ENCODE measurements at places on chromosomes 5 and 9.

GRCh38 chr9:134065612-134066419 is 2.0 kb downstream of the BRD3 start:
- DNase-seq, result peak; percentile 80

GRCh38 chr5:178350361-178351220 is 118.0 kb upstream of the PHYKPL start:
- DNase-seq, result no peak

DNA sequence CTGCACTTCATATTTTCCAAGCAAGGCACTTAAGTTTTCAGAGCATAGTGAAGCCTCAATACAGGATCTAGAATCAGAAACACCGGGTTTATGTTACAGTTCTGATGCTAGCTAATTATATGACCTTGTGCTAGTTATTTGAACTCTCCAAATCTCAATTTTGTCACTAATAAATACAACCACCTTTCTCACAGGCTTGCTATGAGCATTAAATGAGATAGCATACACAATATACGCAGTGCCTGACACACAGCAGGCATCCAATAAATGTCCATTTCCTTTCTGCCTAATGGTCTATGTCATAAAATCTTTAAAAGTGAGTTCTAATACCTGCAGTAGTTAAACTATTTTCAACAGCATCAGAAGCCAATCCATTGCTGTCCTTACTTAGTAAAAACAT is 32.9 kb downstream of the NADK2 start:
- no peak for DNase-seq

DNA sequence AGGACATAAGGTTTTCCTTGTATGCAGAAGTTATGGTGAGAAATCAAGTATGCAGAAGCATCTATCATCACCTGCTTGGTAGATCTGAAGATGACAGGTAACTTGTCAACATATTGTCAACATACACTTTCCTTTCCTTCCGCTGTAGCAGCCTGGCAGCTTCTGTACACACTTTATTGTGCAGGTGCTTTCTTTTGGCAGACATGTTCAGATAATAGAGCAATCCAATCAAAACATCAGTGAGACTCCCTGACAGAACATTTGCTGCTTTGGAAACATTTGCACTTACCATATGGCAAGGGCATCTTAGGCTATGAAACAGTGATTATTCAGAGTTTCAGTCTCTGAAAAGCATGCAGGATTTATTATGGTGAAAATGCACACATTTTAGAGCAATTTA is 161.1 kb upstream of the CDH12 start:
- no peak for DNase-seq

- DNase-seq, result no peak
Measured at GRCh38 chr9:16429671-16430070, 440.8 kb downstream of the BNC2 start.

- DNase-seq, result no peak
Measured at GRCh38 chr9:35627575-35627974, 9.4 kb upstream of the CD72 start.

- DNase-seq, result no peak
Measured at GRCh38 chr9:7075154-7075553, 317.4 kb downstream of the KDM4C start.

DNA sequence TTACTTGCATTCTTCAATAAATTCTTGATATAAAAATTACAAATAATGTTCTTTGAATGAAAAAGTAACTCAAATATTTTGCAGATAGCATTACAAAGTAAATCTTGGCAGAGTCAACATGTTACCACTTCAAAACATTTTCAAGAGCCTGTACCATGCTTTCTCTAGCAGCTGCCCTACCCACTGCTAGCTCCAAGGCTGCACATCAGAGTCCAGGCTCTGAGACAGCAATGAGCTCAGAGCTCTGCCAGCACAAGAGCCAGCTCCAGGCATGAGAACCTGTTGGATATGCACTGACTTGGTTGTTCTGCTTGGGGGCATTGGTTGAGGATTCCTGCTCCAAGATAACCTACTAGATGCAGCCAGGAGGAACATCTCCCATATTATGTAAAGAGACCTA is 211.3 kb upstream of the HAPLN1 start:
- DNase-seq, result no peak

- DNase-seq, result no peak
Measured at GRCh38 chr5:67731886-67732285, 483.7 kb upstream of the PIK3R1 start.

DNA sequence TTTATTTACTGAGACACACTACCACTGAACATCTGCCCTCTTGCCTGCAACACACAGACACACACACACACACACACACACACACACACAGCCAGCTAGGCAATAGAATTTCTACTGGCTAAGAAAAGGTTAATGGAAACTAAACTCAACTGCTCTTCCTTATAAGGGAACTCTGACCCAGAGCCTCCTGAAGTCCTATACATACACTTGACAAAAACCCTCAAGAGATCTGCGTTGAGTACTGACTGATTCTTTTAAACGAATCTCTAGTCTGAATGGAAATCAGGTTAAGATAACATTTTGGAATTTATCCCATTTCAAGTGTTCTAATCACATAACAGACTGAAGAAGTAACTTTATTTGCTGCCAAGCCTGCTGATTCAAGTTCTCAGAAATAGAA is 25.9 kb upstream of the TRPM3 start:
- no peak for DNase-seq

DNA sequence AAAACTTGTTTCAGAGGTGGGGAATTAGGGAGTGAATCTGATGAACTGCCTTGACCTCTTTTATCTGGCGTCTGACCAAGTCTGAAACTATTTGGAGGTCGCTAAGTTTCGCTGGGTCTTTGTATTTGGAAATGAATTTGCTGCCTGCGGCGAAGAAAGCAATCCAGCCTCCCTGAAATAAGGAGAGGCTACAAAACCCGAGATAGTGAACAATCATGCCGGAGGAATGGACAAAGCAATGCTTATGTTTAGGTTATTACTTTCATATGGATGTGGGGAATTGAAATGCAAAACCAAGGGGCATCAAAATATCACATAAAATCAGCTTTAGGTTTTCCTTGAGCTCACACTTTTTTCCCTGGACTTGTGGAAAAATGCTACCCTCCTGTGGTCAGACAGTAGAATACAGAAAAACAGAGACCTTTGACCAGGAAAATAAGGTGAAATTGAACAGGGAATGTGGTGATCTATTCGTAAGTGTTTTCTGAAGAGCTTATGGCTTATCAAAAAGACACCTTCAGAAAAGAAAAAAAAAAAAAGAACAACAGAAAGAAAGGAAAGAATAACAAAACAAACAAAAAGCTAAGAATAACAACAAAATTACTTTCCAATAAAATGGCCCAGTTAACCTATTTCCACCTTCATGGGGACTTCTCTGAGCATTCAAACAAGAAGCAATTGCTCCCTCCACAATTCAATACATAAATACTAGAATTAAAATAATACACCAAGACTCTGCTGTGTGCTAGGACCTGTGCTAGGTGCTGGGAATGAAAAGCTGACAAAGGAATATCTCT is 68.6 kb upstream of the DPYSL3 start:
- DNase-seq, result no peak

- no peak for DNase-seq
Measured at GRCh38 chr9:106892632-106893031, 29.7 kb downstream of the ZNF462 start.

DNA sequence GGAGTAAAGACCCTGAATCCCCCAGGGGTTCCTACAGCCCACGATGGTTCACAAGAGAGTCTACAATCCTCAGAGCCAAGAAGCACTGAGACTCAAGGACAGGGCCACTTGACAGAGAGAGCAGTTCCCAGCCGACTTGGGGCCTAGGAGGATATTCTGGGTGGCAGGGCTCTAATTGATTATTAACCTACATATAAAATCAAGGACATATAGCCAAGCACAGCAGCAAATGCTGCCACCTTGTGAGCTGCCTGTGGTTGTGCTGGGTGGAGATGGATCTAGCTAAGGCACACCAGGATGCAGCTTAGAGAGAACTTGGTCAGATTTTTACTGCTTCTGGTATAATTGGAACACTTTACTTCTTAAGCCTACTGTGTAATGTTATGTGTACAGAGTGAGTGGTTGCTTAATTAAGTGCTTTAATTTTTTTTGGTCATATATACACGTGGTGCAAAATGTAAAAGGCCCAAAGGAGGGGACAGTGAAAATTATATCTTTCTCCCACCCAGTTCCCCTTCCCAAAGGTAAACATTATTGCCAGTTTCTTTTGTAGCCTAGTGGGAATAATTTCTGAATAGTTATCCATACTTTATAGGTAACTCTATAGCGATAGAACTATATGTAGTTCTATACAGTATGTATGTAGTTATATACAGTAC is 78.8 kb downstream of the F2RL2 start:
- DNase-seq, result no peak

GRCh38 chr5:139494832-139495231 is 12.3 kb upstream of the STING1 start:
- DNase-seq, result no peak

DNA sequence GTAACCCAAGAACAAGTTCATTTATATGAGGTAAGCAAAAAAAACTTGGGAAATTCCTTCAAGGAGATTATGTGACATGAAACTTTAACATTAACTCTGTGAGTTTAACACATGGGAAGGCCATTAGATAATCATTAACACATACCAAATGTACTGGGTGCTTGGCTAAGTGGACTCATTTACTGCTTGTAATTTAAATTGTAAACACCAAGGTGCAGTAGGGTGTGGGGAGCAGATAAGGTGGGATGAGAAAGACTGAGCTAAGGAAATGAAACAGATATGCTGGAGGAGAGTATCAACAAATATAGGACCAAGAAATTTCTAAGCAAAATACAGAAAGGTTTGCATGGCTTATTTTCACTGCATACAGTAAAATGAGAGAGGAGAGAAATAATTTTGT is 2384.8 kb upstream of the ACO1 start:
- DNase-seq, result no peak

DNA sequence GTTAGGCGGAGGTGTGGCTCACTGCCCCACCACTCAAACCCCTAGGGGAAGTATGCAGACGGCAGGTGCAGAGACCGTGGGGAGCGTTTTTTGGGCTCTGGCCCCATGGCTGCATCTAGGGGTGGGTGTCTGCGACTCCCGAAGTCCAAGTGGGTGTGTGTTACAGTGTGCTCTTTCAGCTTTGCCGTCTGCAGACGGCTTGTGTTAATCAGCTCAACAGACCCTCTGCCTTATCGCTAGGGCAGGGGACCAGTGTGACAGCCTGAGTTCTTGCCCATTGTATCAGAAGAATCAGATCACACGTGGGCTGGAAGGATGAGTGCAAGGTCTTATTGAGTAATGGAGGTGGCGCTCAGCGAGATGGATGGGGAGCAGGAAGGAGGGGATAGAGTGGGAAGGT is 162.8 kb downstream of the ENC1 start:
- DNase-seq, result no peak

DNA sequence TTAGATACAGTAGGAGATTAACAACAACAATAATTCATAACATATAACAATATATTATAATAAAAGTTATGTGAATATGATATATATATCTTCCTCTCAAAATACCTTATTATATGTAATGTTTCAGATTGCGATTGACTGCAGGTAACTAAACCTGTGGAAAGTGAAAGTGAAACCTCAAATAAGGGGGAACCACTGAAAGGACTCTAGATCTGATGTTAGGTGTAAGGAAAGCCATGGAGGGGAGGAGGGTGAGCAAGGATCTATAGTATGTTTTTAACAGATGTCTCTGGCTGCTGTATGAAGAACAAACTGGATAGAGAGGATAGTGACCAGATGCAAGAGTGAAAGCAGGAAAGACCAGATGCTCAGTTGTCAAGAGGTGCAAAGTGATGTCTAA is 5.8 kb upstream of the FSTL4 start:
- DNase-seq, result no peak

- DNase-seq, result no peak
Measured at GRCh38 chr5:175894271-175894670, 22.9 kb downstream of the CPLX2 start.

- DNase-seq, result no peak
Measured at GRCh38 chr9:95572381-95573151, 55.8 kb upstream of the PTCH1 start.

DNA sequence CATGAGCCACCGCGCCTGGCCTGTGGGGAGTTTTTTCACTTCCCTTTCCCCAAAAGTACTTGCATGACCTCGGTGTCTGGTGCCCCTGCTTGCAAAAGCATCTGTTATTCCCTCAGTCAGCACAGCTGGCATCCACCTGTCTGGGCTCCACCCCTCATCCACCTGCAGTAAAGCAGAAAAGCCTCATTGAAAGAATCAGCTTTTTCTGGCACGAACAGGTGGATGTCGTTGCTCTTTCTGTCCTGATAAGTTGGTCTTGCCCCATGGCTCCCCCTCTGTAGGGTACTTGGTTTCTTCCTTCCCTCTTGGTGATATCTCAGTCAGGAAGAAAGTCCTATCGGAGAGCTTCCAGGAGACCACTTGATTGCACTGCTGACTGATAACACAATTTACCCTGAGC is 37.4 kb downstream of the WWC1 start:
- no peak for DNase-seq

DNA sequence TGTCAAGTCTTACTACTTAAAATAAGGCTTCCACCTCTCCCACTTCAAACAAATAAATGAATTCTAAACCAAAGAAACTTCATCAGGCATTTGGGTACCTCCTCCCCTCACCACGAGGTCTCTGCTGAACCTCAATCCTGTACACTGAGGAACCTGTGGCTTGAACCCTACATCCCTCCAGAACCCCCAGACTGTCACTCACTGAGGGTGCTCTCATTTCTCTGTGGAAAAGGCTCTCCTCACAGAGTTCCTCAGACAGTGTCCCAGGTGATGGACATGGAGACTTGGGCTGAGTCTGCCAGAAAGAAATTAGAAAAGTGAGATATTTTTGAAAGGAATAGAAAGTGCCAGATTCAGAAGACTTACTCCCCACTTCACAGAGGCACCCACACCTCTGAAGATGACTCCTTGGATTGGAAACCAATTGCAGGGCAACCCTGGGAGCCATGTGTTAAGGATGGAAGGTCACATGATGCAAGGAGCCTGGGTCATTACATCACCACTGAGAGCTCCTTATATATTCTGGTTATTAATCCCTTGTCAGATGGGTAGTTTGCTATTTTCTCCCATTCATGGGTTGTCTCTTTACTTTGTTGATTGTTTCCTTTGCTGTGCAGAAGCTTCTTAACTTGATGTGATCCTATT is 19.8 kb downstream of the MLANA start:
- no peak for DNase-seq

DNA sequence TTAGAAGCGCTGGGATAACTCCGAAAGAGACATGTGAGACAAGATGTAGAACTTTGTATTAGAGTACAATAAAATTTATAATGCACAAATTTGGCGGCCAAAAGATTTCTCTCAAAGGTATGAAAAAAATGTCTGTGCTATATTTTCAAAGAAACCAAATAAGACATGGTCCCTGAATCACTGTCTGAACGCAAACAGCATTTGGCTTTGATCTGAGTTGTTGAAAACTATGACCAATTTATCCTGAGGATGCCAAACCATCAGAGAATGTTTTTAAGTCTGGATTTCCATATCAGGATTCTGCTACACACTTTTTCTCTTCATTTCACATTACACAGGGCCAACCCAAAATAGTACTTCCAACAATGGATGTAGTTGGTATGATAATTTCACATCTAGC is 9.9 kb upstream of the GLIS3 start:
- no peak for DNase-seq

GRCh38 chr9:127520941-127521918 is 69.9 kb downstream of the LRSAM1 start:
- no peak for DNase-seq

All from stimulated activated effector memory CD8-positive, alpha-beta T cell treated with anti-CD3 and anti-CD28 coated beads, Interleukin-12 subunit alpha, Interleukin-12 subunit beta, amount 100 ng/mL, for 72 hours (primary cell).